ENCODE measurements at places on chromosomes 13 and 19. TPM values are rescaled to one million over a fixed set of nuclear protein-coding genes. Genes with fewer than 3 reads are reported as not detected.

TRAPPC5 gene
- 219 TPM for polyA plus RNA-seq

ZNF135 gene
- 1.0 TPM for polyA plus RNA-seq

MEF2B gene
- 1.8 TPM for polyA plus RNA-seq

FUT6 gene
- polyA plus RNA-seq: 0.55 TPM

C13orf42 gene
- polyA plus RNA-seq: not detected

MAB21L1 gene
- polyA plus RNA-seq: not detected

CALR3 gene
- not detected for polyA plus RNA-seq

EID2B gene
- polyA plus RNA-seq: 2.5 TPM

CGB1 gene
- not detected for polyA plus RNA-seq

FFAR1 gene
- polyA plus RNA-seq: 0.24 TPM

CACNG7 gene
- not detected for polyA plus RNA-seq

CYP4F12 gene
- polyA plus RNA-seq: not detected

MIDN gene
- polyA plus RNA-seq: 4.8 TPM

TNNT1 gene
- not detected for polyA plus RNA-seq

ZNF773 gene
- polyA plus RNA-seq: 9.0 TPM

BEST2 gene
- not detected for polyA plus RNA-seq

SPTBN4 gene
- not detected for polyA plus RNA-seq

TJP3 gene
- 4.9 TPM for polyA plus RNA-seq

VSTM1 gene
- not detected for polyA plus RNA-seq

KIR2DL4 gene
- not detected for polyA plus RNA-seq

OSCAR gene
- polyA plus RNA-seq: 0.40 TPM
